ENCODE measurements at places on chromosomes 11 and 22.

GRCh38 chr11:128198216-128198772, 389.1 kb downstream of the ETS1 start:
- no peak for DNase-seq

DNA sequence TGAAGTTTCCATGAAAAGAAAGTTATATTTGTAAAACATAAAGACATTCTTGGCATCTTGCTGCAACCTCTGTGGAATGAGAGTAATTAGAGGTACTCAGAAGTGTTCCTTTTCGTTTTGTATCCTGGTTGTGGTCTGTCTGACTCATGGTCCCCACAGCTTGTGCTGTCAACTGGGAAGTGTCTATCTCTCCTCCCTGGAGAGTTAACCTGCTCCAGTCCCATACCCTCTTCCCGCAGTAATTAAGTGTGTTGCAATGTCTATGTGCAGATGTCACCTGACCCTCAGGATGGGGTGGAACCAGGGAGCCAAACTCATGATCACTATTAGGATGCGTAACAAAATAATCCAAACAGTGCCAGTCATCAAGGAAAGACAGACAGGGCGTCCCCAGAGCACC, 23.0 kb upstream of the ZDHHC13 start:
- no peak for DNase-seq

GRCh38 chr11:115078461-115079438, 400.4 kb downstream of the NXPE2 start:
- no peak for DNase-seq

GRCh38 chr11:74571062-74571399, 21.4 kb upstream of the POLD3 start:
- DNase-seq: no peak

DNA sequence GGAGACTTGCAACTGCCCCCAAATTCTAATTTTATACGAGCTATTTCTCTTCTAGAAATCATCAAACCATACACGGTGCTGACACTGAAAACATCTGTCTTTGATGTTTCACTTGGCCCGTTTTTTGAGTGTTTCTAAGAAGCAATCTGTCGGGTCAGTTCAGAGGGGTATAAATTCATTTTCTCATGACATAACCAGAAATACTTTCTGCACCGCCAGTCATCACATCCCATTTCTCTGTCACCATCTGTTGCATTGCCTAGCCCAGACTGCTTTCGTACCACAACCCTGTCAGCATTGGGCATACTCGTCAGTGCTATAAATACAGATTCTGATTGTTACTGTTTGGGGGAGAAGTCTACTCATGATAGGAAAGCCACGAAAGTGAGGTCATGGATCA, 63.1 kb upstream of the CCDC90B start:
- DNase-seq: no peak

DNA sequence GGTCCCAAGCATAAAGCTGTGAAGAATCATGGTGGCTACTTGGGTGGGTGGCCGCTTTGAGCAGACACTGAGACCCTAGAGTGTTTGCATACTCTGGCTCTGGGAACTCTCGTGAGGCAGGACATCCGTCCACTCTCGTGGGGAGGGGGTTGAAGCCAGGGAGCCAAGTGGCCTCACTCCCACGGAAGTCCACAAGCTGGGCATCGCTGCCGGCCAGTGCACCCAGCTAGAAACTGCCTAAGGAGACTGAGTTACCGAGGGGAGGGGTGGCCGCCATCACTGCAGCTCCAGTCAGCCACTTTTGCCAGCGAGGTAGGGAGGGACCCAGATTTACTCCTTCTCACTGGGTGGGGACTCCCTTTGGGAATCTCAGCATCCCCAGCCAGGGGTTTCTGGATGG, 20.5 kb downstream of the MRGPRX2 start:
- no peak for DNase-seq

DNA sequence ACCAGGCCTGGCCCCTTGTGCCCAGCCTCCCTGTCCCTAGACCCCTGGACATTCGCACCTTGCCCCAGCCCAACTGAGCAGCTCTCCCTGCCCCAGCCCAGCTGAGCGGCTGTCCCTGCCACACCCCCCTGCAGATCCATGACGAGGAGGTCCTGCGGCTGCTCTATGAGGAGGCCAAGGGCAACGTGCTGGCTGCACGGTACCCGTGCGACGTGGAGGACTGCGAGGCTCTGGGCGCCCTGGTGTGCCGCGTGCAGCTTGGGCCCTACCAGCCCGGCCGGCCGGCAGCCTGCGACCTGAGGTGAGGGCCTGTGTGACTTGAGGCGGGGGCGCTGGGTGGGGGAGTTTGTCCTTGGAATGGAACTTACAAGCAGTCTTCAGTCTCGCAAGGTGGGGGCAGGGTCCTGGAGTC, 7.7 kb downstream of the FRMD8 start:
- no peak for DNase-seq

DNA sequence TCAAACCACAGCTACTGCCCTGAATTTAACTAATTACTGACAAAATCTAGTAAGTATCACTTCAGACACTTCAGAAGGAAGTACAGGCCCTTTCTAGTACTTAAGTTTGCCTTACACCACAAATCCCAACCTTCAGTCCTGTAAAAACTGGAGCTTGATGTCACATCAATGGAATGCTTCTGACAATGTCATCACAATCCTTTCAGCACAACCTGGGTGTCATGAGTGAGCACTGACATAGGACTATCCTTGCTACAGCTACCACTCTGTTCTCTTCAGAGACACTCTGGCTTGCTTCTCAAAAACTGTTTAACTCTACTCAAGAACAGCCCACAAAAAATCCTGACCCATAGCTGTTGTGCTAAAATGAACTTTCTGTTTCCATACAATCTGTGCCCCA, 108.2 kb downstream of the RRM1 start:
- DNase-seq: no peak

- DNase-seq: no peak
These were observed 18.0 kb upstream of the CHST1 start for GRCh38 chr11:45683271-45684058.

GRCh38 chr11:10856689-10857458, 979 bp downstream of the ZBED5 start:
- no peak for DNase-seq

- DNase-seq: no peak
These were observed 48.6 kb downstream of the FLRT1 start for GRCh38 chr11:64084146-64084950.

- no peak for DNase-seq
These were observed 7.4 kb downstream of the MSANTD4 start for GRCh38 chr11:106014620-106015019.

DNA sequence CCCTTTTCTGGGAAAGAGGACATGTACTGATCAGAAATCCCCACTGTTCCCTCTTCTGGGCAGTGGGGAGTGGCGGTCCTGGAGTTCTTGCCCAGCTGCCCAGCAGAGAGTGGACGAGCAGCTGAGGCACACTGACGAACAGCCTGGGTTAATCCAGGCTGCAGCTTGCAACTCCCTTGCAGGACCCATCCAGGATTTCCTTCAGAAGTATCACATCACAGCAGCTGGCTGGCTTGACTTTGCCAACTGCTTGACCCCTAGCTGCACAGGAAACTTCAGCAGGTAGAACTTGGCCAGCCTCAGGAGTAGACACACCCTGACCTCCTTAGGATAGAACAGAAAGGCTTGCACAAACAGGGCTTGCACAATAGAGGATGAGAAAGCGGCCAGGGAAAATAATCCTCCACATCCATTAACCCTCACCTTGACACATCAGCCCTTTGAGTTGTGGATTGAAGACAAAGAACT, 27.9 kb upstream of the FZD4 start:
- DNase-seq: no peak

DNA sequence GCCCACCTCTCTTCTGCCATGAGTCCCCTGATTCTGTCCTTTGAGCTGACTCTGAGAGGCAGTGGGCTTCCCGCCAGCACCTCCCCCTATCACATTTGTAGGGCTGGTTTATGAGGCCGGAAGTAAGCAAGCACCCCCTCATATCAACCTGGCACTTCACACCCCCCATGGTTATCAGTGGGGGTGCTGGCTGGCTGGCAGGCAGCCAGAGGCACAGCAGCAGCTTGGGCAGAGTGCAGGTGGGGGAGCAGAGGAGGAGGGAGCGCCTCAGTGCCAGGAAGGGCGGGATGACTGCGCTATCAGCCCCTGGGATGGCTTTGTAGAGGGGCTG, 22.9 kb upstream of the CHRM4 start:
- no peak for DNase-seq

GRCh38 chr22:44555597-44555996, 57.6 kb upstream of the RTL6 start:
- DNase-seq: no peak

DNA sequence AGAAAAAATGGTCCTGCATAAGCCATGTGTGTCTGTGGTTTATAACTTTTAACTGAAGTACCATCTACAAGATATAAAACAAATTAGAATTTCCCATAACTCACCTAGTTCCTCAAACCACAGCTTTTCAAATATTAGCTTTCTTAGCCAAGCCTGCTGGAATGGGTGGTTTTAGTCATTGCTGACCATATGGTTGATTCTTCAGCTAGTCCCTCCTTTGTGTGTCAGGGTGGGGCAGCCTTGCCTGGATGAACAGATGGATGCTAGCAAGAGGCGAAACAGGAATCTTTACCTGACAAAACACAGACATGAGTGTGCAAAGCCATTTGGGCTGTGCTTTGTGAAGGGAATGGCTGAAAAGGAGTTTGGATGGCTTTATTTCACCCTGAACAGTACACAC, 6.9 kb upstream of the B3GNT6 start:
- no peak for DNase-seq

DNA sequence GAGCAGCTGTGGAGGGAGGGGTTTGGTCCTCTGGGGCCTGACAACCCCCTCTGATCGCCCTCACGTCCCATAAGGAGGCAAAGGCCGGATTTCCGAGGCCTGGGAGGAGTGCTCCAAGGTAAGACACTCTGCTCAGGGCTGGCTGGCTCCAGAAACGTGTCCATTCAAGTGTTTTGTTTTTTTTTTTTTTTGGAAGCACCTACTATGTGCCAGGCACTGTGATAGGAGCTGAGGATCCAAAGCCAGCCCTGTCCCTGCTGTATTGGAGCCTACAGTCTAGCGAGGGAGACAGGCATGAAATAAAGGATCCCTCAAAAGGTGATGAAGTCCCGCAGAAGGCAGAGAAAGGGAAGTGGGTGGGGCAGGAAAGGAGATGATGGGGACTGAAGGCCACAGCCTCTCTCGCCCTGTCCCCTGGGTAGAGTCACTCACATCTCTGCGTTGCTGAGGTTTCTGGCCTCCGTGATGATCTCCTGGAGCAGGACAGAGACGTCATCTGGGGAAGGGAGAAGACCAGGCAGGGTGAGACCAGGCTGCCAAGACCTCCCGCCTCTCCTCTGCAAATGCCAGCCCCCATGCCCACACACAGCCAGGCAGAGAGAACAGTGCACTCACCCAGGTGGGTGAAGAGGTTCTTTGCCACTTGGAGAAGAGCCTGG, 89.2 kb downstream of the PDE2A start:
- DNase-seq: no peak

GRCh38 chr22:26529345-26529744, 17.1 kb upstream of the TFIP11 start:
- DNase-seq: no peak

DNA sequence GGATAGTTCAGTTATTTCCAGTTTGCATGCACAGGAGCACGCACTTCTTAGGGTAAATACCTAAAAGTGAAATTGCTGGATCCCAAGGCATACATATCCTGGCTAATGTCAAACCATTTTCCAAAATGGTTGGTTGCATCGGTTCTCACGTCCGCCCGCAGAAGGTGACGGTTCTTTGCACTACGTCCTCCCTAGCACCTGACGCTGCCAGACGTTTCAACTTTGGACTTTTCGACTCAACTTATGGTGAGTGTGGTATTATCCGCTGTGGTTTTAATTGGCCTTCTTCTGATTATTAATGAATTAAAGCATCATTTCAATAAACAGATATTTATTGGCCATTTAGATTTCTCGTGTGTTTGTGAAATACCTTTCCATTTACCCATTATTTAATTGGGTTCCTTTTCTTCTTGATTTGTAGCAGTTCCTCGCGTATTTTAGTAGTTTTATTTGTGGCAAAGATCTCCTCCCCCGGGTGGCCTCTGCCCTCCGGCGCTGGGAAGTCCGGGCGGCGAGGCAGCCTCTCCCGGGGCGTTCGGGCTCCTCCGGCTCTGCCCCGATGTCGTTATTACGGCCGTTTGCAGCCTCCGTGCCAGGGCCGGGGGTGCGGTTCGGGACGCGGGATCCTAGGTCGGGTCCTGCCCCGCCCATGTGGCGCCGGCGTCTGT, at the start of gene JHY:
Gene JHY, plus strand, starts transcription at position 571 of the 668 bp plus-strand sequence. CDS start 3,091 bp downstream, outside the sequence.
- DNase-seq: no peak

GRCh38 chr22:32888976-32889375, 87.5 kb downstream of the TIMP3 start:
- DNase-seq: no peak

GRCh38 chr11:128841461-128842072, 25.5 kb downstream of the KCNJ1 start:
- no peak for DNase-seq

- DNase-seq: no peak
These were observed 7.4 kb downstream of the APOBEC3D start for GRCh38 chr22:39028281-39028680.

DNA sequence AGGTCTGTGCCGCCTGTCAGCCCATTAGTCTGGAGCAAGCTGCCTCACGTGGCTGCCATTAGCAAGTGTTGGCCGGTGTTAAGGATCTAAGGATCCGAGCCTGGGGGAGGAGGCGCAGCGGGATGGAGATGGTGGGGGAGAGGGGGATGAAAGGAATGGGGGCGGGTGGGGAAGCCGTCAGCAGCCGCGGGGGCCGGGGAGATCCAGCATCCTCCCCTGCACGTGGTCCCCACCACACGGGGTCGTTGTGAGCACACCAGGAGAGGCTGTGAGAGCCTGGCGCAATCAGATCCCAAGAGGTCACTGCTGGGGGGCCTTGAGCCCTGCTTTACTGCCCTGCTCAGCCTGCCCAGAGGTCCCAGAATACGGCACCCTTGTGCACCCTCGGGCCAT, 7.3 kb downstream of the CABP7 start:
- no peak for DNase-seq

- DNase-seq: no peak
These were observed 55.9 kb downstream of the PPFIA1 start for GRCh38 chr11:70326365-70326811.

- DNase-seq: no peak
These were observed 1.5 kb upstream of the ANKRD13D start for GRCh38 chr11:67287355-67288197.

- DNase-seq: no peak
These were observed 63.1 kb downstream of the MTNR1B start for GRCh38 chr11:93032580-93032979.

GRCh38 chr11:122711362-122711761, 55.8 kb downstream of the UBASH3B start:
- DNase-seq: no peak

DNA sequence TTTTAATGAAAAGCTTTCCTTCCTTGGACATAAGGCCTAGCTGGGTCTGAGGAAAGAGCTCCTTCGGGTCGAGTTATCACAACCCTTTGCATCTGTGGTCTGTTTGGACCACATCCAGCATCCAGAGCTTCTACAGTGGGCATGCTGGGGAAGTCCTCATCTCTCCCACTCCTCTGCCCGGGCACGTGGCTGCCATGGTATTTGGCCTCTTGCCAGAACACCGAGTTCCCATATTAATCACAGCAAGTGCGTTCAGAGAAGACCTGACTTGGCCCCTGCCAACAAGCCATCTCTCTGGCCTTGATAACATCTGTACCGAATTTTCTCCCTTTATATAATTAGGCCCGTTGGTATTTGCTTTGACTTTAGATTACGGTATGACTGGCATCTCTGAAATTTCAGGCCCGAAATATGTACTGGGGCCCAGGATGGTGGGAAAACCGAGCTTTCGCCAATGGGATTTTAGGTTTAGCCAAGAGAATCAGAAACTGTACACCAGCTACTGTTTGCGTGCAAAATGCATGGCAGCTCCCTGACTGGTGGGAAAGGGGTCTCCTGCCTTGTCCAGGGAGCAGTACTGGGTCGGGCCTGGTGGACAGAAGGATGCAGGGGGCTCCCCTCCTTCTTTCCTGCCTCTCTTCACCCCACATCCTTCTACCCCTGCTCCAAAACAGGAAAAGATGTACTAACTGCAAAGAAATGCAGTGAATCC, 90.0 kb downstream of the MICAL2 start:
- DNase-seq: peak; percentile 18
